ENCODE measurements at places on chromosomes 11 and 22.

DNA sequence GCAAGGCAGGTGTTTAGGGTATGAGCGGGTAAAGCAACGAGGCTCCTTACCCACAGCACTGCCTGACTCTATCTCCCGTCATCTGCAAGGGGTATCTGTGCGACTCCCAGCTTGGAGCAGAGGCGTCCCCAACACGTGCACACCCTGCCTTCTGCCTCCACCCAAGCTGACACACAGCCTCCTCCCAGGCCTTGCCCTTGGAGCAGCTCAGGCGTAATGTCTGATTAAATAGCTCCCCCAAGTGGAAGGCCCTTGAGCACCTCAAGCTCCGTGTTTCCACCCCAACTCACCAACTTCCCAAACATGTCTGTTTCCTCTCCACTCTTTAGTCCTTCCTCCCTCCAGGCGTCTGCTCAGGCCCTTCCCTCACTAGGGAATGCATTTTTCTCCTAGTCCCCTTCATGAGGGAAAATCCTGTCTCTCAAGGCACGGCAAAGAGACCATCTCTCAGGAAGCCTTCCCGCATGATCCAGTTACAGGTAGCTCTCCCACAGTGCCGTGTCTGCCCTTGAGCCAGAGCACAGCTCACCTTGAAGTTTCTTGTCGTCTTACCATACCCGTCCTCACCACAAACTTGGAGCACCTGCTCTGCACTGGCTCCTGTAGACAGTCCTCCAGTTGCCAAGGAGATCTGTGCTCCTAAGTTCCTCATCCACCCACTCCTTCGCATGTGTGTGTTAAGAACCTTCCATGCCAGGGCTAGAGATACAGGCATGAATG, 15.8 kb downstream of the CYB5R2 start:
- no peak for DNase-seq

DNA sequence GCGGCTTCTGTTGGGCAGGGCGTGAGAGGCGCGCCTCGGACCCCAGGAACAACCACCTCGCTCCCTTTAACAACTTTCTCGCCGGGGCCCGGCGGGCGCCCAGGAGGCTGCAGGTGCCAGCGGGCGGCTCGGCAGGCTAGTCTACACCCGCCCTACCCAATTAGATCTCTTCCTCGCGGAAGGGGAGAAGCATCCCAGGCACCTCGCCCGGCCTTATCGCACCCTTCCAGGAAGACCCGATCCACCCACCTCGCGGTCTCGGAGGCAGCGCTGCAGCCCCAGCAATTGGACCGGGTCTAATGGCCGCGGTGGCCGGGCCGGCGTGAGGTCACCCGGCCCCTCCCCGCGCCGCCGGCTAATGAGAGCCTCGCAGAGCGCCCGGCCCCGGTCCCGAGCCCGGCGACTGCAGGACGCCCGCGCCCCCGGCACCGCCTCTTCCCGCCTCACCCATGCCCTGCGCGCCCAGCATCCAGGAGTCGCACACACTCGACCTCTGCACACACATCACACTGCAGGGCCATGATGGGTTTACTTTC, at the start of gene PLAAT3:
Gene PLAAT3 (minus strand): TSS at position 298 of the 536 bp plus-strand sequence. CDS start 419 bp downstream, outside the sequence.
- DNase-seq = no peak

- DNase-seq = no peak
Observed at GRCh38 chr22:28146401-28147314, 227.6 kb upstream of the PITPNB start.

- no peak for DNase-seq
Observed at GRCh38 chr11:64340671-64341335, 799 bp downstream of the CCDC88B start.

GRCh38 chr11:87394924-87395323, 357.2 kb downstream of the TMEM135 start:
- no peak for DNase-seq

GRCh38 chr22:49163258-49163959, 664.3 kb downstream of the BRD1 start:
- no peak for DNase-seq

DNA sequence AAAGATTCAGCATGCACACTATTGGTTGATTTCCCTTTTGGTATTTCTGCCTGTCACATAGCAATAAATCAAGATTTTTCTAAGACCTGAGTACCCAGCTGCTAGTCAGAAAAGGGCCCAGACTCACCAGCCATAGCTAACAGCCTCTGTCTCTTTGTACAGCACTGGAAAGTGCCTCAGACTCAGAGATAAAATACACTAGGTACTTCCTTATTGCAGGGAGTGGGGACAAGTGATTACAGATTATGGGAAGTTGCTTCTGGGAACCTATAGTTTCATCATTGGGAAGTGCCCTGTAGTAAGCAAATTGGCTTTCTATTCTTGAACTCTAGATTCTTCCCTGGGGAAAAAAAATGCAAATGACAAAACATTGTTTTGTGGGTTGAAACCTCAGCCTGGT, at the start of gene CASP5:
Gene CASP5 (minus strand): TSS at position 166 of the 400 bp plus-strand sequence. CDS start 32 bp downstream, at position 134.
- no peak for DNase-seq

- no peak for DNase-seq
Observed at GRCh38 chr11:50333861-50334260, 301.2 kb downstream of the OR4C45 start.

- DNase-seq = no peak
Observed at GRCh38 chr22:49663823-49664222, 163.8 kb downstream of the BRD1 start.

GRCh38 chr11:115170133-115170815, 333.9 kb downstream of the CADM1 start:
- DNase-seq = no peak

DNA sequence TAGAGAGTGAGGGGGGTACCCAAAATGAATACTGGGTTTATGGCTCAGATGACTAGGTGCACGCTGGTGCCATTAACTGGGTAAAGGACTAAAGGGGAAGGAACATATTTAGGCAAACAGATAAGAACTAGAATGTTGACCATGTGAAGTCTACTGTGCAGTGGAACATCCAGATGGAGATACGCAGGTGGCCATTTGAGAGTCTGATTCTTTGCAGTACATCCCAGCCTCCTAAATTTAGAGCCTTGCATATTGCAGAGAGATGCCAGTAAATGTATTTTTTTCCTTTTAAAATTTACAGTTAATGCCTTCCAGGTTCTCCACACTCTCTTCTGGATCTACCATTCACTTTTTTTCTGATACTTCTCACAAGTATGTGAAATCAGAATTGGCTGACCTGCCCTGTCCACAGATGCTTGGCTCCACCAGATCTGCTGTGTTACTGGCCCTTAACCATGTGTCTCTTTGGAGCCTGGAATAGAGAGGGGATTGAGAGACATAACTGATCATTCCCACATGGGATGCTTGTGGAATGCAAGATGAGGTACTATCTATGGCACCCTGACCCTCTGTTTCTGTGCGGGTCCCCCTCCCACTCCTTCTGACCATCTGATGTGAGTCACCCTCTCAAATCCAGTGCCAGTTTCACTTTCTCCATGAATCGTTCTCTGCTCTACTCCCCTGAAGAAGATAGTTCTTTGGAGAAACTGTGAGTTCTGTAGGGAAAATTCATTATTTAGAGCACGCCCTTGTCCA, 77.0 kb upstream of the NCAM1 start:
- DNase-seq = no peak

- DNase-seq = no peak
Observed at GRCh38 chr11:88312628-88313027, 24.9 kb downstream of the CTSC start.

DNA sequence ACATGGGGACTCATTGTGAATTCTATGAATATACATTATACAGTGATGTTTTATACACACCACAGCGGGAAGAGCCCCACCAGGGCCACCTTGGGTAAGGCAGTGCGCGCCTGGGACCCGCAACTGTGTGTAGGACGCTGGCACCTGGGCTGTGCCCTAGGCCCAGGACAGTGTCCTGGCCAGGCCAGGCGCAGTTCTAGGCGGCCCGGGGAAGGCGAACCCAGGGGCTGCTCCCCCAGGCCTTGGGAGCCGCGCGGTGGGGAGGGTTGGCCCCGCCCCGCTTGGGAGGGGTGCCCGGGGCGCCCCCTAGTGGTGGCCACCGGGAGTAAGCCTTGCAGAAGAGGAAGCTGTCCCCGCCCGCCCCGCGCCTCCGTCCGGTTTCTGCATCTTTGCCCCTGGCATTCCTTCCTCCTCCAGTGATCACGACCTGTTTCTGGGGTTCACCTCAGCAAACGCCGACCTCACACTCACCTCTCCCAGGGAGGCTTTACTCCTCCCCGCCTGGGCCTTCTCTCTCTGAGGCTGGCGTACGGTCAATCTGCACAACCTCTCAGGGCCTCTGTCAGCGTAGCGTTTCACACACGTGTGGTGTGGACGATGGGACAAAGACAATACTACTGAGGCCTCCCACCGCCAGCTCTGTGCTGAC, 9.5 kb upstream of the EHD1 start:
- no peak for DNase-seq

- DNase-seq = no peak
Observed at GRCh38 chr11:6670202-6670830, 12.8 kb downstream of the MRPL17 start.

DNA sequence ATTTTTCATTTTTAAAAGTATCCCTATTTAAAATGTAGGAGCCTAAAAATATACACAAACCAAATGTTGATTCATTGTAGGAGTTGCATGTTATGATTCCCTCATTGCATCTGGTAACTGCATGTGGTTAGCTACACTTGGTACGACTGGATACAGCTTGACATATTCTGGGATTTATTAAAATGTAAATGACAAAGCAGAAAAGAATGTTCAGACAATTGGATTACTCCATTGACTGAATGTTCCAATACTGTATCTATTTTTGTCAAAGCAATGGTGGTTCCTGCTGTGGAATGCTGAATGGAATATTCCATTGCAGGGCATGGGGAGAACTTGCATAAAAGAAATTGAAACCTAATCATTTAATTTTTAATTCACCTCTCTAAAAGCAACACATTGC, 30.8 kb downstream of the BLID start:
- no peak for DNase-seq

DNA sequence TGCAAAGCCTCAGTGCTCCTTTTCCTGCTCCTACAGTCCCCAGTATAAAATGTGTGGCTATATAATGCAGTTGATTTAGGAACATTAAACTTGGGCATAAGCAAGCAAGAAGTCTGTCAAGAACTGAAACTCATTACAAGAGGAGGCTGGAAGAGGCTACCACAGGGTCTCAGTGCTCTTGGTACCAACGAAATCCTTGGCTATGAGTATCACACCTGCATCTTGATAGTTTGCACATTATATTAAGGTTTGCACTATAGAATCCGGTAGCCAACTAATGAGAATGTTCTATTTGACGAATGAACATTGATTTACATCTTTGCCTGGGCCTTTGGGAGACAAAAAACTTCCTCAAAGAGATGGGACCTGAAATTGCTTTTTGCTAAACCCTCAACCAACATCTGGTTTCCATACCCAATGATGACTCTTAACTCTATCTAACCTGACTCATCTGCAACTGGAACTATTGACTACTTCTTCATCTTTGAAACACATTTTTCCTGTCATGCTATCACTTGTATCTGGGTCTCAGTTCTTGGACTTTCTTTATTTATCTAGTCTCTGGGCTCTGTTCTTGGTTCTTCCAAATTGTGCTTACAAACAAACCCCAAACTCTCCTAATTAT, 207.2 kb upstream of the CTSC start:
- no peak for DNase-seq

DNA sequence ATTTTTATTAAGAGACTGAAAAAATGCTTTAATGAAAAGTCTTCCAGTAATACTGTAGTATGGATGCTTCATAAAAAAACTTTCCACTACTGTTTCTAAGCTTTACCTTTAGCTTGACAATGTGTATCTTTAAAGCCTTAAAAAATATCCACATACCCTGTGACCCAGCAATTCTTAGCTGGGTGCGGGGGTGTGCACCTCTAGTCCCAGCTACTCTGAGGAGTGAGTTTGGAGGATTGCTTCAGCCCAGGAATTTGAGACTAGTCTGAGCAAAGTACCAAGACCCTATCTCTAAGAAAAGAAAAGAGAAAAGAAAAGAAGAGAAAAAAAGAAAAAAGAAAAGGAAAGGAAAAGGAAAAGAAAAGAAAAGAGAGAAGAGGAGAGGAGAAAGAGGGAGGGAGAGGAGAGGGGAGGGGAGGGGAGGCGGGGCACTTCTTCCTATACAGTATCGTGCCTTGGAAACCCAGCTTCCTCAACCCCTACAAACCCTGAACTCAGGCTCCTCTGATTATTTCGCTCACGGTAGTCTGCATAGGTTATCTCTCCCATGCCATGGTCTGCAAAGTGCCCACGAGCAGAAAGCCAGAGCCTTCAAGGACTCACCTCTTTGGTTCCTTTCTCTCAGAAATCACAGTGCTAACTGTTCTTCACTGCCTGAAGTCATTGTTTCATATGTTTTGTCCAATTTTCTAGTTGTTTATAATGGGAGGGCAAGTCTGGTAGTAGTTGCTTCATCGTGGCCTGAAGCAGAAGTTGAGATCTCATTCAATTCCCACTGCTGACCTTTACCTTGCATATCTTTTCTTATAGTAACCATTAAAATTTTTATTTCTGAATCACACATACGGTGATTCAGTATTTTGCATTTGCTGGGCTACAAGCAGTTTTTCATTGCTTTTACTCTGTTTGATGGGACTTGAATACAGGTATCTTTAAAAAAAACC, 82.2 kb downstream of the FAM83F start:
- DNase-seq = no peak

GRCh38 chr11:23933721-23934120, 563.1 kb upstream of the LUZP2 start:
- no peak for DNase-seq

GRCh38 chr11:39678996-39679395, 1780.5 kb downstream of the LRRC4C start:
- no peak for DNase-seq

- DNase-seq = no peak
Observed at GRCh38 chr11:61966734-61967115, 709 bp downstream of the FTH1 start.

GRCh38 chr11:130511765-130512164, 63.3 kb downstream of the ADAMTS15 start:
- DNase-seq = no peak

DNA sequence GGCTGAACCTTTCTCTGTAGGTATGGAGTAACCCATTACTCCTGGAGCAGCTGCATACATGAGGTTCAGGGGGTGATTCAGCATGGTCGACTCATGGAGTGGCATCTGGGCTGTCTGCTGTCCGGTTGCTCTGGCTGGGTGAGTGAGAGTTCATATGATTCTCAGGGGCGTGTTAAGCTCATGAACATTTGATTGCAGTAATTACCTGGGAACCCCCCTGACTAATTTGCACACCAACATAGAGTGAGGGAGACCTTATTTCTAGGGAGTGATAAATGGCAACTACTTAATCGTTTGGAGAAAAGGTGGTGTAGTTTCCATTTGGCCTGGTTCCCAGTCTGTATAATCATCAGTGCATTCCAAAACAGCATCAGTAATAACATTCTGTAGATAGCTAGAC, 661.9 kb downstream of the ETS1 start:
- no peak for DNase-seq

- no peak for DNase-seq
Observed at GRCh38 chr22:41544671-41545476, 604 bp upstream of the POLR3H start.

- DNase-seq = no peak
Observed at GRCh38 chr11:9739123-9739900, 75.4 kb downstream of the SWAP70 start.

GRCh38 chr22:19410941-19411689, 20.4 kb downstream of the HIRA start:
- no peak for DNase-seq

Data from NCI-H1417 treated with DMSO at 0.1 percent for 48 hours (cell line).